ENCODE measurements at places on chromosomes 7 and 10. TPM values are rescaled to one million over a fixed set of nuclear protein-coding genes. Genes with fewer than 3 reads are reported as not detected.

The UCN3 gene
- not detected for total RNA-seq

The CDC14C gene
- total RNA-seq: not detected

GRCh38 chr7:11127114-11127785 lies 153.6 kb downstream of the PHF14 start:
- no peak for DNase-seq

DNA sequence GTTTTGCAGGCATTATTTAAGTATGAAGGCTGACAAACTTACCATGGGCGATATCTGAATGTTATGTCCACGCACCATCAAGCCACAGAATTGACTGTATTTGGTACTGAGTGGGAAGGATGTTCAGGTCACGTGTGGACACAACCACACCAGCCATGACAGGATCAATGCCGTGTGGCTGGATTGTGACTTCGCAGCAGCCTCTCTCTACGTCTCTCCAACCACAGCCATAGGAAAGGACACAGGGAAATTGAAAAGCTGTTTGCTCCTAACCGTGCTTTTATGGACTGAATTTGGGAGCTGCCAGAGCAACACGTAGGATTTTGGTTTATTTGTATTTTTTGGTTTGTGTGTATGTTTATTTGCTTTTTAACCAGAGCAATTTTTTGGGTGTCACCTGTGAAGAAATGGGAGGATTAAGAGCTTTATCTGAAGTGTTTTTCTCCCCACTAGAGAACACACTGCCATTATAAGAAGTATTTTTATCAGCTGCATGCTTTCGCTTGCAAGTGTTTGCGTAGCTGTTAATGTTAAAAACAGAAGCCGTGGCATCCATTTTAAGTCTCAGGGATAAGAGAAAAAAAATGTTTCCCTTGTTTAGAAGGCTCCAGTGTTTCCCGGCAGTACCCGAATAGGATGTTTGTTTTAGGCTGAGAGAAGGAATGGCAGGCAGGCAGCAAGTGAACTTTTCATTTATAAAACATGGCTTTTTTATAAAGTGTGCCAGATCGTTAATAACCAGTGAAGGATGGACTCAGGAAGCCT lies 401.1 kb upstream of the NFE2L3 start:
- DNase-seq: no peak
